ENCODE measurements at places on chromosomes 16 and 17.

DNA sequence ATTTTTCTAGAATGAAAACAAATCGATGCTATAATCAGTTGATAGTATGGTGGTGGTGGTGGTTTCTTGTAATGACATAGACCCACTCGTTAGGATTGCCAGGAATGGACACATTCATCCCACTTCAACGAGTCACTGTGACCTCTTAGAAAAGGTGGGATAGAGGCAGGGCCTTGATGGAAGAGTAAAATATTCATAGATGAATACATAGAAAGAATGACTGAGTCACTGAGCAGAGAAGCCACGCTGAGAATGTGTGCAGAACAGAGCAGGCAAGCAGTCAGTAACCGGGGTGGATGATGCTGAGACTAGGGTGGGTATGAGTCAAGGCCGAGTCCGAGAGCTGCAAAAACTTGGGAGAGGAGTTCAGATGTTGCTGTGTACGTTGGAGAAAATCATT, 129.9 kb downstream of the PITPNC1 start:
- peak; percentile 36 for DNase-seq

DNA sequence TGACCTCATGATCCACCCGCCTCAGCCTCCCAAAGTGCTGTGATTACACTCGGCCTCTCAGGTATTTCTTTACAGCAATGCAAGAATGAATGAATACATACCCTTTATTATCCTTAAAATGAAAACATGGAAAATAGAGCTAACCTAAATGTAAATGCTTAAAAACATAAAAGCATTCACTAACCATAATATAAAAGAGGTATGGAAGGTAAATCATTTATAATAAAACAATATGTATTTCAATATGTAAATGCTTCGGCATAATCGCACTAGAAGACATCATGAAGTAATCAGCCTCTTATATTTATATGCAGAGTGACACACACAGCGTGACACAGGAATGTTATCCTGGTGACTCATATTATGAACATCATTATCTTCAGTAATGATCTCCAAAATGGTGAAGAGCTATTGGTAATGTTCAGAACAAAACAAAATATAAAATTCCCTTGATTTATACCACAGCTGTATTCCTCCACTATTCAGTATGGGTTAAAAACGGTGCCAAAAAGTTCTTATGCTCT, 53.9 kb downstream of the AIPL1 start:
- no peak for DNase-seq

DNA sequence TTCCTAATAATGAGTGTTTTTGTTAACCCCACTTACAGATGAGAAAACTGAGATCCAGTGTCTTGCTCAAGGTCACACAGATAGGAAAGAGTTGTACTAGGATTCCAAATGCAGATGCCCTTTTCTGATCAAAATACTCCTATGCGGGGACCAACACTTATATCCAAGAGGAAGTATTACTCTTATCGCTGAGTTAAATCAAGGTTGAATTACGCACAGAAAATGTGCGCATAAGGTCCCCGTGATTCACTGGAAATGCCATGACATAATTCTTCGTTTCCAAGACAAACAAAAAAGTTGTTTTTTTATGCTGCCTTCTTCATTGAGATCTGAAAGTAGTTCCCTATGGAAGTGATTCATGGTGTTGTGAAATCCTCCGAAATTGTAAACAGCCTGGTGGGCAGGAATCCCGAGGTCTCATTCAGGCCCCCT, 463.8 kb upstream of the HSBP1 start:
- DNase-seq, result no peak

DNA sequence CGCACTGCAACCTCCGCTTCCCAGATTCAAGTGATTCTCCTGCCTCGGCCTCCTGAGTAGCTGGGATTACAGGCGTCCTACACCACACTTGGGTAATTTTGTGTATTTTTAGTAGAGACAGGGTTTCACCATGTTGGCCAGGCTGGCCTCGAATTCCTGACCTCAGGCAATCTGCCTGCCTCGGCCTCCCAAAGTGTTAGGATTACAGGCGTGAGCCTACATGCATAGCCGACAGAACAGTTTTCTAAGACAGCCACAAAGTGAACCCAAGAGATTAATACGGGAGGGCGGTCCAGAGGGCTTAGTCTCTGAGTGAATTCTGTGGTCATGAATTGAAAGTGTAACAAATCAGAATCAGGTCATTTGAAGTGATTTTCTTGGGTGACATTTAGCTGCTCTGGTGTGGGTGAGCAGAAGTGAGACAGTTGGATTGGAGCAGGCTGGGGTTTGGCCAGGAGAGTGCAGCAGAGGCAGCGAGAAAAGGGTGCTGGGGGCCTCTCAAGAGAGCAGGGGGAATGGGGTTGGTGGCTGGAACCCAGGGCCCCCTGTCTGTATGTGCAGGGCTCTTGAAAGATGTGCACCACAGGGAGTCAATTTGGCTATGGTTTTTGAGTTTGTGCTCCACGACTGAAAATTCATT, 231.4 kb upstream of the WSCD1 start:
- DNase-seq, result no peak

GRCh38 chr16:84829168-84829965, 9.6 kb downstream of the CRISPLD2 start:
- DNase-seq, result no peak

- no peak for DNase-seq
Measured at GRCh38 chr16:58464047-58464915, 35.7 kb upstream of the NDRG4 start.

DNA sequence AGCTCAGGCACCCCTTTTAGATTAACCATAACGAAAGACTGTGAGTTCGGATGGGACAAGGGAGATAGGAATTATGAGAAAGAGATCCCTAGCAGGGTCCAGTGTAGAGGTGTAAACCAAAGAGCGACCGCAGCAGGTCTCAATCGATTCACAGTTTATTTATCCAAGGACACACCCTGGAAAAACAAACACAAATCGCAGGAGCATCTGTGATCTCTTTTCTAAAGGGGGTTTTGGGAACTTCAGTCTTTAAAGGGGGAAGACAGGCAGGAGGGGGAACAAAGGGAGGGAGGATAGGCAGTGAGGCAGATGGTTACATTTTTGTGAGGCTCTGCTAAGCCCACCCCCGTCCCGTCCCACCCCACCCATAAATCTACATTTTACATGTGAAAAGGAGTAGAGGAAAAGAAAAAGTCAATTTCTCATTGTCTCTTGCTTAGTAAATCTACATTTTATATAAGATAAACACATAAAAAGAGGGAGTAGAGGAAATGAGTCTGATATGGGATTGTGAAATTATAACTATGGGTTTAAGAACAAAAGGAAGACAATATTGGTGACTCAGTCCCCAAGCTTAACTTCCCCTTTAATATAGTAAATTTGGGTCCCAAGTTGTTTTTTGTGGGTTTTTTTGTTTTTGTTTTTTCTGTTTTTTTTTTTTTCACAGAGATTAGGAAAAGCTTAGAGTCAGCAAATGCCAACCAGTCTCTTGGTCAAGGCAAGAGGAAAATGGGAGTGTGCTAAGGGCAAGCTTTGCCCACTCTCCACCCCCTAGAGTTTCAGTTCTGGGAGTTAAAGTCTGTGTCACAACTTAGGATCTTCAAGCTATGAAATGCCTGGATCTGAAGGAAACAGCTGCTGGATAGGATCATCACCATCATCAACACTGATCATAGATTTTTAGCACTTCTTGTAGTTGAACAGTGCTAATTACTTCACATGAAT, 160.9 kb upstream of the CDH5 start:
- no peak for DNase-seq

- no peak for DNase-seq
Measured at GRCh38 chr16:68636818-68637217, 8.3 kb upstream of the CDH3 start.

DNA sequence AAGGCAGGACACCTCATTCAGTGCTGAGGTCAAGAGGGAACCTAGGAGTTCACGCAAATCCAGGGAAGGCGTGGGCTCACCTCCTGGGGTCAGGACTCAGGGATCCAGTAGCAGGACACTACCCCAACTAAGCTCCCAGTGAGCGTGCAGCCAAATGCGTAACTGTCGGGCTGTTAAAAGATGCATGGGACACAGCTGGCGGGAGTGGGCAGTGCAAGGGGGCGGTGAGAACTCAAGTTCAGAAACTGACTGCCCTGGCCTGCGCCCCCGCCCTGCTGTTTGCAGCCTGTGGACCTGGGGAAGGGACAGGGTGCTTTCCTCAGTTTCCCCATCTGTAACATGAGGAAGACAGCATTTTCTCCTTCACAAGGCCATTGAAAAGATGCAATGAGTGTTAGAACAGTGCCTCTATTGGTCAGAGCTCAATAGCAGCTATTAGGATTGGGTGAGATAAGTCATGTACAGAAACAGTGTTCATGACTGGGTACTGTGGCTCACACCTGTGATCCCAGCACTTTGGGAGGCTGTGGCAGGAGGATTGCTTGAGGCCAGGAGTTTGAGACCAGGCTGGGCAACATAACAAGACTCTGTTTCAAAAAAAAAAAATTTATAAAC, 20.2 kb downstream of the CDIPT start:
- DNase-seq, result no peak

DNA sequence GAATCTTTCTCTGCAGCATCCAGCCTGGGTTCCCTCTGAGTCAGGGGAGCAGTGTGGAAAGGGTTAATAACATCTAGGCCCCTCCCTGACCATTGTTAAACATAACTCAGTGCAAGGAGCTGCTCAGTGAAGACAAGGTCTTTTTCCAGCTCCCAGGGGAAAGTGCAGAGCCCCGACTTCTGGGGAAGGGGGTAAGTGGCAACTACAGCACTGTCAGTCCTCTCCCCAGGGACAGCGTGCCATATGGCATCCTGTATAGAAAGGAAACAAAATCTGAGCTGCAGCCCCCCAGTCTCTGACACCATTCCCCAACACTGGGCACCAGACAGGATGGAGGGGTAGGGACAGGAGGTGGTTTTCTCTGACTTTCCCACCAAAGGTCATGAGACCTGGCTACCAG, 7.8 kb downstream of the MRPL27 start:
- DNase-seq, result no peak

- no peak for DNase-seq
Measured at GRCh38 chr16:89050868-89051311, 42.8 kb upstream of the ACSF3 start.

DNA sequence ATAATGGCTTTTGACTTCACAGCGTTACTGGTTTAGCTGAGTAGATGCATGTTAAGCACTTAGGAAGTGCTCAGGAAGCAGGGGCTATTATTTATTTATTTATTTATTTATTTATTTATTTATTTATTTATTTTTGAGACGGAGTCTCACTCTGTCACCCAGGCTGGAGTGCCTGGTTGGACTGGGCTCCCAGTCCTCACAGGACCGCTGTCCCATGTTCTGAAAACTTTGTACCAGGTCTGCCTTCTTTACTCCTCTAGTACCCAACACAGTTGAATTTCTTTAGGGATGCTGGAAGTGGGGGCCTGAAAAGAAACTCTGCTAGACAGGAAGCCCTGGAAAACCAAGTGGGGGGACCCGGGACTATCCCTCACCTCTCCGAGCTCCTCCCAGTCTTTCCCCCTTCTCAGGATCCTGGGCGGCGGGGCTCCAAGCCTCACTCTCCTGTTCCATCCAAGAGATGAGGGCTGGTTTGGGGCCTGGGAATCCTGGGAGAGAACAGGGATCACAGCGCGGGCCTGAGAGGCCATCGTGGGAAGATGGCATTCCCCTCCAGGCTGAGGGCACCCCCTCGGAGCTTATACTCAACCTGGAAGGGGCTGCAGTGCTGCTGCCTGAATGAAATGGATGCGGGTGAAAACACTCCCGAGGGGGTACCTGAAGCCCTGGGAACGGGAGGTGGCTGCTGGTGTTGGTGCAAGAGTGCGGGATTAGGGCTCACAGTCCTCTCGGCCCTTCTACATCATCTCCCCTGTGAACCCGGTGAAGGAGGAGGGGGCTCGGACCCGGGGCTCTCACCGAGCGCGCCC, 674 bp downstream of the ZNF688 start:
- DNase-seq, result peak; percentile 25

DNA sequence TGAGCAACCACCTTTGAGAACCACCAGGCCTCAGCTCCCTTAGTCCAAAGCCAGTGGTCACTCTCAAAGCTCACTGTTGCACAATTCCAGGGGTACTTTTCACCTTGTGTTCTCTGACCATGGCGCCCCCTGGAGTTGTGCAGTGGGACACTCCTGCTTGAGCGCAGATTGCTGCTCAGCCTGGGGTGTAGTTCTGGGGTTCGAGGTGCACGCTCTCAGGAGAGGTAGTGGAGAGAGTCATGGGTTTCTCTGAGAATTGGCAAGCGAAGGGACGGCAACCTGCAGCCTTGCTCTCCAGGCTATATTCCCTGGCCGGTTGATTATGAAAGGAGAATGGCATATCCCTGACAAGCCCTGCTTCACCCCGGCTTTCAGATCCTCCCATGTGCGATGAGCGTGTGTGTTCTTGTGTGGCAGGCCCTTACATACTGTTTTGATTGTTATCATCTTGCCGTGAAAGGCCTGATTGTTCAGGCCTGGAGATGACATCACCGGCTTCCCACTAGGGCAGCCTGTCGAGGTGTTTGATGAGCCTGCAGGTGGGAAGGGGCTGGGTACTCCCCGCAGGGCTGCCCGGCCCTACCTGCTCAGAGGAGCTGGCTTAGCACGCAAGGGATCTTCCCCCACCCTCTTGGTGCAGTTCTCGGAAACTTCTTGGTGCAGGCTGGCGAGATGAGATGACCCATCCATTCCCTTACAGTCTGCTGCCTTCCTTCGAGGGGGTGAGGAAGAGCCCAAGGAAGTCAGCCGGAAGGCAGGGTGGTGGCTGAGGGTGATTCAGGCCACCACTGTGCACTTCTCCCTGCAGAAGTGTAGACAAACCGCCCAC, 431.2 kb downstream of the SLC39A11 start:
- DNase-seq, result no peak

DNA sequence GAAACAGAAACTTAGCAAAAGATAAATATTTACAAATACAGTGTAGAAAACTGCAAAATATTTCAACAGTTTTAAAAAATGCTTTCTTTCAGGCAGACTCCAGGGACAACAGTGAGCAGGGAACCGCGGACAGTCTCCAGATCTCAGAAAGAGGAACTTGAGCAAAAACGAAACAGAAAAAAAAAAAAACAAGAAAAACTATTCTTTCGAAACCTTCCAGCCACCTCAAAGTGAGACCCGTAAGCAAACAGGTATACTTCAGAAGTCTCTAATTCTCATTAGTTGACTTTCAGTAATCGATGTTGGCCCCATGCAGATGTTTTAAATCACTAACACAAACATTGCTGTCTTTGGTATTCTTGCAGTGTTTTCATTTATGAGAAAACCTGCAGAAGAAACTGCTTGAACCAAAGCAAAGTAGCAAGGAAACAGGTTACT, 15.7 kb upstream of the CCL1 start:
- no peak for DNase-seq

GRCh38 chr16:8798174-8798527, 512 bp downstream of the PMM2 start:
- no peak for DNase-seq

DNA sequence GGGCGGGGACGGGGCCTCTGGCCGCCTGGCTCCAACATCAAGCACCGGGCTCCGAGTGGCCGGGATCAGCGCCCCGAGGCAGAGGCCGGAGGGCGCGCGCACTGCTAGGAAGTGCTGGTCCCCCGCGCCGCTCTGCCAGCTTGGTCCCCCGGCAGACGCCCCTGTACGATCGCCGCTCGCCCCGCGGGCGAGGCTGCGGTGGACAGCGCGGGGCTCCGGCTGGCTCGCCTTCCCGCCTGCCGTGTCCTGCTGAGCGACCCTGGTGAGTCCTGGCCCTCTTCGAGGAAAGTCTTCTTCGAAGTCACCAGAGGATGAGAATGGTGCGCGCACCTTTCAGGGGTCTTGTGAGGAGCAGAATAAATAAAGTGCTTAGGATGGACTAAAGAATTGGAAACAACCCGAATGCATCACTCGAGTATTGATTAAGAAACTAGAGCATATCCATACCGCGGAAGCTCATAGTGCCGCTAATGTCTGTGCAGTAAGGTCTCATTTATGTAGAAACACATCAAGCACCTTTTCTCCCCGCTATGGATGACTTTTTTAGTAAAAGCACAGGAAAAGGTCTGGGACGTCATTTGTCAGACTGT, 392 bp downstream of the ZNF213 start:
- DNase-seq, result no peak
